ENCODE measurements at places on chromosomes 5 and 9. TPM values are rescaled to one million over a fixed set of nuclear protein-coding genes. Genes with fewer than 3 reads are reported as not detected.

DNA sequence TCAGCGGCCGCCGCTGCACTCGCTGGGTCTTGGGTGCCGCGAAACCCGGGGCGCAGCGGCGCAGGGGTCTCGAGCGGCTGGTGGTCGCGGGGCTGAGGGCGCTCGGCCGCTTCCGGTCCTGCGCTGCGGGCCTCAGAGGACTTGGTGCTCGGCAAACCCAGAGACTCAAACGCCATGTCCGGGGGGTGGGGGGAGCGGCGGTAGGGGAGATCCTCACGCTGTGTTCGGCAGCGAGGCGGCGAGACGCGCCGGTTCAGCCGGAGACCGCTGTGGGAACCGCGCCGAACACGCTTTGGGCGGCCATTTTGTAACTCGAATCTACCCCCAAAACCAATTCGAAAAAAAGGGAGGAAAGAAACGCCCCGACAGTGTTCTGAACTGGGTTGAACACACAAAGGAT, 317.5 kb upstream of the CDH18 start:
- no peak for DNase-seq

- DNase-seq = no peak
Measured at GRCh38 chr9:114351932-114352331, 22.3 kb downstream of the ORM2 start.

DNA sequence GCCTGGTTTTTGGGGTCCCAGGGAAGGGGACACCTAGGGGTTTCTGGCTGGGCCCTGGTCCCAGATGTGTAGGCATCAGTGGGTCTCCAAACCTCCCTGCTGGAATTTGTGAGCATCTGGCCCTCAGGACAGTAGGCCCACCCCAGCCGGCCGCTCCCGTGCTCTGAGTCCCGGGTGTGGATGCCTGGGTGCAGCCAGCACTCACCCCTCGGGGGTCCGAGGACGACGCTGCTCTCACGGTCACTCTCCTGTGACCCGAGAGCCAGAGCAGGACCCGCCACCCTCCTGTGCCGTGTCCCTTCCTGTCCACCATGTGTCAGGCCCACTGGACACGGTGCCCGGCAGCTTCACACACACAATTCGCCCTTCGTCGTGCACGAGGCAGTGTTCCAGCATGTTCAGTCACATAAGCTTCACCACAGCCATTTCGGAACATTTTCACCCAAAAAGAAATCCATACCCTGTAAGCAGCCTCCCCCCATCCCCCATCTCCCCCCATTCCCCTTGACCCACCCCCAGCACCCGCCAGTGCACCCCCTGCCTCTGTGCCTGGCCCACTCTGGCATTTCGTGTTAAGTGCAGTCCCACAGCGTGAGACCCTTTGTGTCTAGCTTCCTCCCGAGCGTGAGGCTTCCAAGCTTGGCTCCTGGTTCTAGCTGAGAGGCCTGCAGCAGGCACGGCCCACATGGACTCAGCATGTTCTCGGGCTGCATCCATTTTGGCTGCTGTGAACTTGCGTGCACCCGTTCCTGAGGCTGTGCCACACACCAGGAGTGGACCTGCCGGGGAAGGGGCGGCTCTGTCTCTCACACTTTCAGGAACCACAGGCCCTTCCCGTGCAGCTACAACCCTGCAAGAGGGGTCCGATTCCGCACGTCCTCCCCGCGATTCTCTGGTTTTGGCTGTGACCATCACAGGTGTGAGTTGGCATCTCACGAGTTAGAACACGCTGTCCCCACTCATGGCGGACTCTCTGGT, 40.5 kb downstream of the NKD2 start:
- DNase-seq = no peak

The GRAMD2B gene
- 18.3 TPM for total RNA-seq

GRCh38 chr5:162497455-162497854, 429.9 kb downstream of the GABRG2 start:
- no peak for DNase-seq

GRCh38 chr5:154293219-154293618, 102.7 kb downstream of the GALNT10 start:
- DNase-seq = no peak

DNA sequence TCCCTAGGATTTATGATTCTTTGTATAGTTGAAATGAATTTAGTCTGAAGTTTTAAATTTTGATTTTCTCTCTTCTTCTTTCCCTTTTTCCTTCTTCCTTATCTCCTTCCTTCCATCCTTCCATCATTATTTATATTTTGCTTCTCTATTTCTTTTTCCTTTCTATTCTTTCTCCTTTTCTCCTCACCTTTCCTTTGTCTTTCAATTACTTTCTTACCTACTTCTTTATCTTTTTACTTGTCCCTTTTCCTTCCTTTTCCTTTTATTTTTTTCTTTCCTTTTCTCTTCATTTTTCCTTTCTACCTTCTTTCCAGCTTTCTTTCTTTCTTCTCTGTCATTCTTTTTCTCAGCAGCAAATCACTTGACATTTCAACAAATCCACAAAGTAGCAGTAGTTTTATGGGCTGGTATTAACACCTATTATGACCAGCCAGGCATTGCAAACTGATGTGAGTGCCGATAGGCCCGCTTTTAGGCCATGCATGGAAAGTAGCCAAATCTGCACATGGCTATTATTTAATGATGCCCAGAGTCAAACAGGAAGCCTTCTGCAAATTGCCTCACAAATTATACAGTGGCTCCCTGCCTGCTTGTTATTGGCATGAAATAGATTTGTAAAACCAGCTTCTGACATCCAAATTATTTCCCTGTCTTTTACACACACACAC, 37.1 kb upstream of the NR3C1 start:
- DNase-seq = no peak

- no peak for DNase-seq
Measured at GRCh38 chr5:171342362-171343111, 33.5 kb downstream of the TLX3 start.

- DNase-seq = no peak
Measured at GRCh38 chr9:115212832-115213231, 94.9 kb upstream of the TNC start.

GRCh38 chr9:114218264-114219120, 63.2 kb downstream of the COL27A1 start:
- no peak for DNase-seq

DNA sequence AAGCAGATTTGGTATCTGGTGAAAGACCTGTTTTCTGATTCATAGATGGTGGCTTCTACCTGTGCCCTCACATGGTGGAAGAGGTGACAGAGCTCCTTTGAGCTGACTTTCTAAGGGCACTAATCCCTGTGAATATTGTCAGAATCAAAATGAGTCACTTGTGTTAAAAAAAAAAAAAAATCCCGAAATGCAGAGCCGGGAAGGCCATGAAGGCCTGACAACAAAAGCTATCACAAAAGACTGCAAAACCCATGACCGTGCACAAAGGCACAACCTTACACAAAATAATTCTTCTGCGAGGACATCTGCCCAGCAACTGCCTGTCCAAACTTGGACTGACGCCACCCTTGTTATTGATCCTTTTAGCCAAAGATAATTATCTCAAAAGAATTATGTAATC, 19.6 kb upstream of the UBTD2 start:
- DNase-seq = no peak

DNA sequence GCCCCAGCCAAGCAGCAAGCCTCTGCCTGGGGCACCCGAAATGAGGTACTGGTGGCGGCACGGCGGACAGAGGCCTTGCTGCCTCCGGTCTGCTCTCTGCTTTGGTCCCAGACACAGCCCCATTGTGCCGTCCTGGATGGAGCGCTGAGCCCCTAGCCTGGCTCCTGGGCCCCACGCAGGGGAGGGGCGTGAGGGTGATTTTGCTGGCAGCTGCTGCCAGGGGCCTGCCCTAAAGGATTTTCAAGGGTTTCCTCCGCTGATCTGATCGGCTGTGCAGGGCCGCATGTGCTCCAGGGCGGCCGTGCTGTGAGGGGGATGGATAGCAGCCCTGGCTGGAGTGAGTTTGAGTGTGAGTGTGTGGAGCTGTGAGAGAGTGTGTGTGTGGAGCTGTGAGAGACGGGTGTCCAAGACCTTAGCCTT, 1.3 kb downstream of the GPSM1 start:
- DNase-seq = no peak

The PCDHB2 gene
- total RNA-seq = 33.7 TPM

- DNase-seq = no peak
Measured at GRCh38 chr5:97728920-97729319, 545.9 kb upstream of the RIOK2 start.

DNA sequence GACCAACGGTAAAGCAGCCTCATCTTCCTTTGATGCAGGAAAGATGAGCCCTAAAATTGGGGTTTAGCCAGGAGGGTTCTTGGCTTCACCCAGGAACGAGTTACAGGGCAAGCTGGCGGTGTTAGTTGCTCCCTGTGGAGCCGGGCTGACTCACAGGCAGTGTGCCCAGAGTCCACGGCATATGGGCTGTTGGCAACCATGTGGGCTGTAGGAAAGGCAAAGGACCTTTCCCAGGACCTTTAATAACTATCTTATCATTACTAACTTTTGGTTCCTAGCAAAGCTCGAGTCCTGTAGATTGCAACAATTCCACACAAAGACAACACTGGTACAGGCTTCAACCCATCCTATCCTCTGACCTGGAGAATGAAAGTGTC, 29.8 kb upstream of the CLPTM1L start:
- no peak for DNase-seq

DNA sequence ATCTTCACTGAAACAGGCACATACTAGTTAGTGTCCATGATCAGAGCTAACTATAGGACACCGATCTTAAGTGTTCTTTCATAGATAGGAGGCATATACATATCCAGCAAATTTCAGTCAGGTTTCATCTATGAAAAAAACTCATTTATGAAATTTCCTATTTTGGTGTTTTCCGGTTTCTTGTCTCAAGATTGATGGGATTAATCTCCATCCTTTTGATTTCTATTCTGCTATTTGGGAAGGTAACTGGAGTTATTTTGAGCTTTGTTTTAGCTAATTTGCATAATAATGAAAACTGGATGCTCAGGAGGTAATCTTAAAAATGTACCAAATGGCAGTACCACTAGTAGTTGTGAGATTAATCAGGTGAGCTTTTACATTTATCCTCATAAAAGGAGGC, 62.1 kb downstream of the BASP1 start:
- no peak for DNase-seq

GRCh38 chr5:24045046-24045445, 537.6 kb downstream of the PRDM9 start:
- no peak for DNase-seq

The UQCRQ gene
- 544 TPM for total RNA-seq

DNA sequence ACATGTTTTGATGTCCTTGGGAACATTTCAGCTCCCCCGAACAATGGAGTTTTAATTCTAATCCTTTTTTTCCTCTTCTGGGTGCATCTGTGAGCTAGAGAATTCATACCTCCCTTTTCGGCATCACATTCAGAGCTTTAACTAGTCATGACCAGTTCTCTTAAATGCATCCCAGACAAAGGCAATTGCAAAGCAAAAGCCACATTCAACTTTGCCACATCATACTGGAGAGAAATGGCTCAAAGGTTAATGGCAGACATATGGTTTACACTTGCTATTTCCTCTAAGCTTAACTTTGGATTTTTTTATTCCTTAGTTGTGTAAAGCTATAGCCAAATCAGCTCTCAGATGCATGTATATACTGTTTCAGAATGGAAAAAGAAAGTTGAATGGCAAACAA, 153.3 kb downstream of the ESM1 start:
- no peak for DNase-seq

DNA sequence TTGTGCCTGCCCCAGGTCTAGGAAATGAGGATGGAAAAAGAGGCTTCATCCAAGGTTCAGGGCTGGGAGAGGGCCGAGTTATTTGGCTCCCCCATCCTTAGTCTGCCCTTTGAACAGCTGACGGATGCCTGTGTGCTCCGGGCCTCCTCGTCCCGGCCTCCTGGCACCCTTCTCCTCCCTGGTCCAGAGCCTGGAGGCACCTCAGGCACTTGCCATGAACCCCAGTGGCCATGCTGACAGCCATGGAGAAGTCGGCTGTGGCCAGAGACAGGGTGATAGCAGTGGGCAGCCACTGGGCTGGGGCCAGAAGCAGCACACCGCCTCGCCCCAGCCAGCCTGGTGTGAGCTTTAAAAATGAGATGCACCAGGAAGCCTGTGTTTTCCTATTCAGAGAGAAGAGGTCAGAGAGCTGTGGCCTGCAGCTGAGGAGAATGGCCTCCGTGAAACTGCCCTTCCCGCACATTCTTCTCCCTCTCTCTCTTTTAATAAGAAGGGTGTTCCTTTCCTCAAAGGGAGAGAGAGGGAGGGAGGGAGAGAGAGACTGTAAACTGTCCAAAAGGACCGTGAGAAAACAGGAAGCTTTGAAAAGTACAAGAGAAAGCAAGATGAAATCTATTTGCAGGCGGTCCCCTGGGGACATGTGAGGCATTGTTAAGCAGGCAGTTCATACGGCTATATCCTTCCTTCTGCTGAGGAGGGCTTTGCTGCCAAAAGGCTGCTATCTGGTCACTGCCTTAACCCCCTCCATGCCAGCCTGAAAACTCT, 55.3 kb downstream of the ZNF366 start:
- DNase-seq = no peak

The OSMR gene
- total RNA-seq = 1.3 TPM

- DNase-seq = no peak
Measured at GRCh38 chr5:115320006-115320405, 23.6 kb upstream of the CCDC112 start.

GRCh38 chr5:33120671-33121070, 320.1 kb upstream of the TARS1 start:
- no peak for DNase-seq

The DIPK1B gene
- 40.8 TPM for total RNA-seq

The ZNF622 gene
- 24.3 TPM for total RNA-seq

The SMAD5 gene
- total RNA-seq = 69.1 TPM

DNA sequence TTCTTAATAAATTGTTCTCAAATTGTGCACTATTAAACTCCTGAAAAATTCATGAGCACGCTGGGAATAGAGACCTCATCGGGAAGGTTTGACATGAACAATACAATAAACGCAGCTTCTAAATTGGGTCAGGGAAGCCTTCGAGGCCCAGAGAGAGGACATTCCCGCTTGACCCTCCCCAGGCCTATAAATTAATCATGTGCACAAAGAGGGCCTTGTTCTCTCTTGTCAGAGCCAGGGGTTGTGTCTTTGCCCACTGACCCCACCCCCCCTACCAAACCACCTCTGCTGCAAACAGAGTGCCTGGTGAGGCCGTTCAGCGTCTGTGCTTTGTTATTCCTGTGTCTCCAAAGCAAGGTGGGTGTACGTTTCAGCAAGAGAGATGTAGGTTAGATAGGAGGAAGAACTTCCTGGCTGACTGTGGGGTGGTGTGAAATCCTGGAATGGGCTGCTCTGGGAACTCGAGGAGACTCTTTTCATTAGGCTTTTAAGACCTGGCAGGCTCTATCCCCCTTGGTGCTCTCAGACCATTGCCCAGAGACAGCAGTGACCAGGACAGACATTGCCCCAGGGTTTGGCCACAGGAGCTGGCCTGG, 18.2 kb upstream of the DAB2IP start:
- no peak for DNase-seq

The SPAAR gene
- total RNA-seq = not detected

- no peak for DNase-seq
Measured at GRCh38 chr5:36146390-36146789, 5.3 kb downstream of the LMBRD2 start.

The SNAPC3 gene
- total RNA-seq = 42.6 TPM

DNA sequence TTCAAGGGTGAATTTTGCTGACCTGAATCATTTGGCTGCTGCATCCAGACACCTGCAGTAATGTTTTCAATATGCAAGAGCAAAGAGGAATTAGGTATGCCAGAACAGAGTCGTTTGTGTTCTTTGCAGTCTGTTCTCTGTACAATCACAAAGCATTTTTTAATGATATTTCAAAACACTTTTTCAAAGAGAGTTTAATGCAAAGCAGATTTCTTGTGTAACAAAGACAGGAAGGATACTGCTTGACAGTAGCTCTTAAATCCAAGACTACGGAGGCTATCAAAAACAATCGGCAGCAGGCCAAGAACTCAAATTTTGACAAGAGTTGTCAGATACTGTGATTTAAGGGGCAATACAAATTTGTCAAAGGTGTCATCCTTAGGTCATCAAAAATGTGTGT, 341.9 kb downstream of the GADD45G start:
- no peak for DNase-seq

The PTGES gene
- 29.1 TPM for total RNA-seq

The PPIC gene
- total RNA-seq = 23.4 TPM
